ENCODE measurements at places on chromosomes 3 and 15. TPM values are rescaled to one million over a fixed set of nuclear protein-coding genes. Genes with fewer than 3 reads are reported as not detected.

- no peak for DNase-seq
Measured at GRCh38 chr3:30749230-30749629, 142.8 kb downstream of the TGFBR2 start.

- no peak for DNase-seq
Measured at GRCh38 chr3:36859494-36859893, 85.4 kb downstream of the TRANK1 start.

DNA sequence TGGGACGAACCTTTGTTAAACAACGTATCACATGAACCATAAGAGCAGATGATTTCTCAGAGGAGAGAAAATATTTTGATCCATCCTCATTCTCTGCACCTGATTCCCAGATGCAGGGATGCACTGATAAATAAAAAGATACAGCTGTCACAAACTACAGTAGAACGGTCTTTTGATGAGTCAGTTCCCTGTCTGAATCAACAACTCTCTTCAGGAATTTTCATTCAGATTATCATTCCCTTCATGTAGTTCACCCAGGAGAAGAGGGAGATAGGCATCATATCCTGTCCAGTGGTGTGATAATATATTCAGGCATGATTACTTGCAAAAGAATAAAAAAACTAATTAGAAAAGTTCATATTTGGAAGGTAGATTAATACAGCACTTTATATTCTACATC, 521.5 kb downstream of the PYDC2 start:
- no peak for DNase-seq

DNA sequence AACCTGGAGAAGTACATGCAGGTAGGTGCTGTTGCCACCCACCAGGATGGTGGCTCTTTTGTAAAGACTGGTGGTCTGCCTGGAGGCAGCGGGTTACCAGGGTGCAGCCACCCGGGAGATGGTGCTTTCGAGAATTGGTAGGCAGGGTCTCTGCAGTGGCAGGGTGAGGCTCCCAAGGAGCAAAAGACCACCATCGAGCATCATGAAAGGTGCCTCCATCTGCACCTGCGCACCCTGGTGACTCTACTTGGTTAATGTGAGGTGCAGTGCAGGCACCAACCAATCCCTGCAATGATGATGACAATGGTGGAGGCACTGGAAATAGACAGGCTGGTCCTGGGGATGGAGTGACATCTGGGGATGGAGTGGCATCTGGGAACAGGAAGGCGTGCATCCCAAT, 236.7 kb downstream of the ADAMTS17 start:
- no peak for DNase-seq

- no peak for DNase-seq
Measured at GRCh38 chr15:83694015-83694414, 40.1 kb downstream of the ADAMTSL3 start.

DNA sequence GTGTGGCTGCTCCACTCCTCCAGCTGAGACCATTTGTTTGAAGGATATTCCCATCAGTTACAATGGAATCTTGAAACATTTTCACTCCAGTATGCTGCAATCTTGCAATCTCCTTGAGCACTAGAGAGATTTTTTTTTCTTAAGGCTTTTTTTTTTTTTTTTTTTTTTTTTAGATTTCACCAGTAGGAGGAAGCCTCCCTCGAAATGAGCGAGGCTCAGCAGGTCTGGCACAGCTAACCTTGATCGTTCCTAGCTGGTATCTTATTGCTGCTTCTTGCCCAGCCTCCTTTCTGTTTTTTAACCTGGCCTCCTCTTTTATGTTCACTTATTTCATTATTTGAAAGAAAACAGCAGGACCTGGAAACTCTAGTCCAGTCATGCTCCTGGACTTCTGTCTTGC, 48.1 kb downstream of the RAP2B start:
- no peak for DNase-seq

DNA sequence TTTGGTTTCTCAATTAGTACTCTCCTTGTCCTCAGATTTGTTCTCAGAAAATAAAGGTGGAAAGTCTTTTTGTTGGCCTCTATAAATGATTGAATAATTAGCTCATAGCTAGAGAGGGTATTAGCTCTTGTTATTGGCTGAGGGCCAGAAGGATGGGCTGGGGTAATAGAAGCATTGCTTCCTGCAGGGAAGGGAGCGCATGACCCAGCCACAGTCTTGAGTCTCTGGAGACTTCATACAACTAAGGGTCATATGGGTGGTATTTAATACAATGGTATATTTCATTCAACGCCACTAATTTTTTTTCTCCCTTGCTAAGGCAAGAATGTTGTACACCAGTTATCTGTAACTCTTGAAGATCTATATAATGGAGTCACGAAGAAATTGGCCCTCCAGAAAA, 8.4 kb downstream of the DNAJA4 start:
- DNase-seq, result no peak

Gene NR2E3
- polyA plus RNA-seq, result 9.5 TPM

Gene TM4SF4
- polyA plus RNA-seq, result not detected

Gene ITPKA
- polyA plus RNA-seq, result 0.42 TPM

Gene ADAMTS7
- 17.0 TPM for polyA plus RNA-seq

Gene GASK1A
- 8.0 TPM for polyA plus RNA-seq

Gene FANCD2OS
- polyA plus RNA-seq, result not detected

Gene MYRIP
- 0.75 TPM for polyA plus RNA-seq

Gene BHLHE40
- 58.6 TPM for polyA plus RNA-seq

Gene LAMB2
- 305 TPM for polyA plus RNA-seq

Measured in muscle of arm (tissue), 14 donors.